ENCODE measurements at places on chromosomes 2 and 18.

GRCh38 chr2:144519934-144520731 lies at the start of gene ZEB2:
Gene ZEB2, minus strand, starts transcription at chr2:144520119. Its CDS starts 2,769 bp downstream, at chr2:144517350.
- DNase-seq: peak; percentile 17

DNA sequence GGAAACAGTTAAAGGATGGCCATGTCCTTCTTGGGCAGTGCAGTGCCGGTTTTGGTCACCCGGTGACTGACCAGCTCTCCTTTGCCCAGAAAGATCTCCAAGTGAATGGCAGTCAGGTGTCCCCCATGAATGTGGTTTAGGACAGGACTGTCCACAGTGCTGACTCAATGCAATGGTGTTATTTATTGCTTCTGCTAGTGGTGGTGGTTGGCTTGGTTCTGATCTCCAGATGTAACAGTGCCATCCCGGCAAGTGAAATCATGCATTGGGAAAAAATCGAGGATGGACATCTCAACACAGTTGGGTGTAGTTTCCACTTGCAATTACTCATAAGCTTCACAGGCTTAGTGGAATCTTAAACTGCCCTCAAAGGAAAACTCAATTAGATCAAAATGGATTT lies 81.9 kb downstream of the TGOLN2 start:
- DNase-seq: no peak

- DNase-seq: no peak
These were observed 26.5 kb downstream of the SLC1A4 start for GRCh38 chr2:65015731-65016130.

GRCh38 chr2:172896661-172897081 lies 161.0 kb downstream of the RAPGEF4 start:
- no peak for DNase-seq

DNA sequence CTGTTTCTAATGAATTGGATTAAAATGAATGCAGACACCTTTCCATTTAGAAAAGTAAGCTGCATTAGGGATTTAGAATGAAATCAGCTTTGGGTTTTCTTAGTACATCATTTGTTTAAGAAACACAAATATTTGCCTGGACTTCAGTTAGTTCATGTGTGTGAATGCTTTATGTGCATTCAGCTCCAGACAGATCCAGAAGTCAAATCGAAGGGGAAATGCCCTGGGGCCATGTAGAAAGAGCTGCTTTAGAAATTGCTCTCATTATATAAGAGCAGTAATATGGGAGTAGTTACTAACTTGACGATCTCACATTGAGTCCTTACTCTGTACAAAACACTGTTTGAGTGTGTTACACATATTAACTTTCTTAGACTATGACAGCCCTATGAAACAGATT lies 88.0 kb upstream of the TTC39C start:
- DNase-seq: peak; percentile 97

DNA sequence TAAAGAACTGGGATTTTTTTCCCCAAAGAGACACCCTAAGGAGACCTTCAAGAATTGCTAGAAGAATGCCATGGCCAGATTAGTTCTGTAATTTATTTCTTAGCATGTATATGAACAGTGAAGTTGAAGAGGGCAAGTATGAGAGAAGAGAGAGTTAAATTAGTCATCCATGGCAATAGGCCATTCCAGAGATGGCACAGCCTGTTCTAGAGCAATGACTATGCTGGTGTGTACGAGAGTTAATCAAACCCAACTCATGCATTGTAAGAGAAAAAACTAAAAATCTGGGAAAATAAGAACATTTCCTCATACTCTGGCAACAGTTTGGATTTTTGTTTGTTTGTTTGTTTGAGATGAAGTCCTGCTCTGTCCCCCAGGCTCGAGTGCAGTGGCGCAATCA lies 112.1 kb upstream of the PIK3C3 start:
- no peak for DNase-seq

DNA sequence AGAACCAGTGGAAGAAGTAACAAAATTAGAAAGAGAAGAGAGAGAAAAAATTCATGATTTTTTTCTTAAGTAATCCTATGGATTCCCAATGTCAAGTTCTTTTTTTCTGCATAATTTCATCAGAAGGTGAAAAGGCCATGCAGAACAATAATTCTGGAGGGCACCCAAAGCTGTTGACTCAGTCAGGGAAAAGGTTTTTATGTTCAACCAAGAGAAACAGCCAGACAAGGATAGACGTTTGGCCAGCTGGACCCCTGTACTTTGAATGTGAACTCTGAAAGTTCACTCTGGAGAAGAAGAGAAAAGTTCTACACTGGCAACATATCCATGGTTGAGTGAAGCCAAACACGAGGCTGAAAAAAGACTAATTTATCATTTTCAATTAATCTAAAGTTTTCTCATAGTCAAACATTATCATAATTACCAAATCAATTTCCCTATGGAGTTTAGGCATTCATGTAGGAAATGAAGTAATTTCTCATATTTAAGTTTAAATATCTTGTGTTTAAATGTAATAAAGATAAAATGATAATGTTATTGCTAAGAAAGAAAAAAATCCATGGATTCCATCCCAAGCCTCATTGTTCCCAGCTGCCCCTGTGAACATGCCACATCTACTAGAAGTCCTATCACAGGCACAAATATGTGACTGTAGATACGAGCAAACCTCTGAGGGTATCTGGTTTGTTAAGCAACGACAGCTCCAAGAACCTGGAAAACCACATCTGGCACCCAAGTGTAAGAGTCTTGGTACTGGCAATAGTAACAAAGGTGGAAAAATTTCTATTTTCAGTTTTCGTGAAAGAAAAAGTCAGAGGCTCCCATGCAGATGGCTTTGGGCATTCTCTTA lies 742.7 kb upstream of the ACVR2A start:
- DNase-seq: no peak

DNA sequence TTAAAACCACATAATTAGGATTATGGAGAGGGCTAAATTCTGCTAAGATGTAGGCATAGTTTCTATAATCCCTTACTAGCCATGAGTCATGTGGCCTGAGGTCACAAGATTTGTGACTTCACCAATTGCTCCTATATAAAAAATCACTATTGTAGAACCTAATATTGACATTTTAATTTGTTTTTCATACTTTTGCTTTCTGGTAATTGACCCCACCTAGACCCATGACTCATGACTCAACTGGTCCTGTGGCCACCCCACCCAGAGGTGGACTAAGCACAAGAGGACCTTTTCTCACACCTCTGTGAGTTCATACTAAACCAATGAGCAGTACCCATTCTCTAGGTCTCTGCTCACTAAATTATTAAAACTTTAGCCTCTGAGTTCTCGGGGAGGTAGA lies 1567.5 kb upstream of the LRRTM1 start:
- no peak for DNase-seq

GRCh38 chr18:78892177-78892576 lies 87.4 kb upstream of the SALL3 start:
- DNase-seq: peak; percentile 63

DNA sequence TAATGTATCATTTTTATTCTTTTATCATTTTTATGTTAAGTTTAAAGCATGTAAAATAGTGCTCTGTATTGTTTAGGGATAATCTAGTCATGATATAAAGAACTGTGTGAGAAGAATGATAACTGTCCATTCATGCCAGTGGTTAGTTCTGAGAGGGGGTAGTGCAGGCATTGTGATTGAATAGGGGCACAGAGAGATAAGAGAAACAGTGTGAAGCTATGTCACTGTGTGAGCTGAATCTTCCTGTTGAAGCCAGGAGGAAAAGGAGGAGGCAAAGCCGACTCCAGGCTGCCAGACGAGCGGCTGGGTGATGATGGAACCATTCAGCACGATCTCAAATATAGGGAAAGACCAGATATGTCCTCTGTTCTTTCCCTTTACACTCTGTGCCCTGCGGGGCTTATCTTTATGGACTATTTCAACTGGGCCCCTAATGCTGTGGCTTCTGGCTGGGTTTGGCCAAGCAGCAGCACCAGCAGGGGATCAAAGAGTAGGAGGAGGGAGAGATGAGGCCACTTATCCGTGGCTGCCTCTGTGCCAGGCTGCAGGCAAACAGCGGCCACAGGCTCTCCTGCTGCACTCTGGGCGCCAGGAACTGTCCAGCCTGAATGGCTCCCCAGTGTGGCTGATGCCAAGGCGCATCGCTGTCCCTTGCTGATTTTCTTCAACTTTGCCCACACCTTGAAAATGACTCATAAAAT lies 128.0 kb downstream of the SPP2 start:
- peak; percentile 56 for DNase-seq

GRCh38 chr18:38413193-38413592 lies 847.6 kb upstream of the CELF4 start:
- DNase-seq: no peak

DNA sequence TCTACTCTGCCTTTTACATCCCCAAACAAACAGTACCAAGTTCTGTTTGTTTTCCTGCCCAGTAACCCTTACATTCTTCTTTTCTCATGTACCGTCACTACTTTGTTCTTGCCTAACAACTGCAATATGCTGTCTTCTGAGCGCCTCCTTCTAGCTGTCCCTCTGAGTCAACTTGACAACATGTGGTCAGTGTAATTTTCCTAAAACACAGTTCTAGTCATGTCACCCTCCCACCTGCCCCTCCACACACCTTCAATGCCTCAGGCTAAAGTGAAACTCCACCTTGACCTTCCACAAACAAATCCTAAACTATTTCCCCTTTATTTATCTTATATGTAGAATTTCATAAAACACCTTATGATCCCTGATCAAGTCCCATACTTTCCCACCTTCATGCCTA lies 124.6 kb upstream of the CD302 start:
- no peak for DNase-seq

DNA sequence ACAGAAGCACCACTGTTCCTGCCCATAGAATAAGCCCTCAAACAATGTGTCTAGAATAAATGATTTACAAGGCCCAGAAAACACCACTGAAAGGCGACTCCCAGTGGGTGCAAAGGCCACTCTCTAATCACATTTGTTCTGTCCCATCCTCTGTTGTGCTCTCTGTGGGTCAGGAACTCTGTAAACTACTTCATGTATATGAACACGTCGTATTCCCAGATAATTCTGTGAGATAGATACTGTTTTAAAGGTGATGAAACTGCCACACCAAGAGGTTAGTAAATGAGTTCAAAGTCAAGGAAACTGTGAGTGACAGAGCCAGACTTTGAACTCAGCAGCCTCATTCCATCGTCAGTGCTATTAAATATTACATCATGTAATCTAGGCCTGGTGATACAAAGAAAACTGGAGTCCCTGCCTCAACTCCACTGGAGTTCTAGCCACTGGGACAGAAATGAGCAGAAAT lies 269.7 kb upstream of the DCC start:
- no peak for DNase-seq

DNA sequence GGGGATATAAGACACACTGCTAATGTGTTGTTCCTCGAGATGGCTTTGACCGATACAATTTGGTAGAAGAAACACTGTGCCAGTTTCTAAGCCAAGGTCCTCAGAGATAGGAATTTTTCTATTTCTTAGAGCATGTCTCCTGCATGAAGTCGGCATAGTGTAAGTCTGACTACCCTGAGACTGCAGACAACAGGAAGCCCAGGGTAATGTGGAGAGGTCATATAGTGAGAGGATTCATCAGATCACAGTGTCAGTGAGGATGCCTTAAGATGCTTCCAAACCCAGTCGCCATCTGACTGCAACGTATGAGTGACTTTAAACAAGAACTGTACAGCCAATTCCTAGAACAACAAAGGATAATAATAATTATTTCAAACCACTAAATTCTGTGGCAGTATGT lies 818.3 kb upstream of the GYPC start:
- DNase-seq: no peak

- no peak for DNase-seq
These were observed 20.0 kb downstream of the DUSP11 start for GRCh38 chr2:73759904-73760303.

GRCh38 chr2:159715451-159715850 lies 3.1 kb downstream of the MARCHF7 start:
- DNase-seq: no peak

DNA sequence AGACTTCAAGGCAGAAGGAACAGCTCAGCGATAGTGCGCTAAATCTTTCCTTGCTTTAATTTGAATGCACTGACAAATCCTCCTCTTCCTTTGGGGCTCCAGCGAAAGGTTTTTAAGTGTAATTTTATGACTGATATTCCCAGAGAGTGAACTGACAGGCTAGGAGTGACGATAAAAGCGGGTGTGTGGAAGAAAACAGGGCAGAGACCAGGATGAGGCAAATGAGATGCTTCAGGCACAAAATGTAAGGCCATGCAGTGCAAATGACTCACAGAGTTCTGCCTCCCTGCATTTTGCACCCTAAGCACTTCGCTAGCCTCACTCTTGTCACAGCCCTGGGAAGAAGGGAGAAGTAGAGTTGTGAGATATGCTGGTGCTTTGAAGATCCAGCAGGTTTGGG lies 14.7 kb downstream of the KLHL23 start:
- no peak for DNase-seq

- DNase-seq: no peak
These were observed 31.4 kb upstream of the B3GNT7 start for GRCh38 chr2:231364061-231364460.

DNA sequence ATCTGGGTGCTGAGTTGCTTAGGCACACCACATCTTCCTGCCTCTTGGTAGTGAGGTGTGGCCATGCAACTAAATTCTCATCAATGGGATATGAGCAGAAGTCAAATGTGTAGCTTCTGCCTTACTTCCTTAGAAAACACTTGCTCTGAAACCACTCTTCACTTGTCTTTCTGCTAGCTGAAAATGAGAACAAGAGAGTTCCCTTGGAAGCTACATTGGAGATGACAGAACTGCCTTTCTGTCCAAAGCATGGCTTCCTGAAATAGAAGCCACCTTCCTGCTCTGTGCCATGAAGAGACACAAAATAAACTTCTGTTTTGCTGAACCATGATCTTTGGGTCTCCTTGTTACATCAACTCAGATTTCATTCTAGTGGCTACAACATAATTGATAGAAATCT lies 659.9 kb downstream of the IRS1 start:
- no peak for DNase-seq

DNA sequence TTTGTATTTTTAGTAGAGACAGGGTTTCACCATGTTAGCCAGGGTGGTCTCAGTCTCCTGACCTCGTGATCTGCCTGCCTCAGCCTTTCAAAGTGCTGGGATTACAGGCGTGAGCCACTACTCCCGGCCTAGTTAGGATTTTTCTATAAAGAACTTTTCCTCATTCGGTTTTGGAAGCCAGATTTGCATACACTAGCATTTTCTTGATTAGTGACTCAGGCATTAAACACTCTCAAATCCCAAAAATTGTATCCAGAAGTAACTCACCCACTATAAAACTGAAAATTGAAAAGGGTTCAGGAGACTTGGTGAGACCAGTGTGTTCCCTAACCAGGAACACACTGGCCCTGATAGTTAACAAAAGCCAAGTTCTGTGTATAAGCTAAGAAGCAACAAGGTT lies 25.2 kb downstream of the EIF2AK3 start:
- no peak for DNase-seq

- DNase-seq: no peak
These were observed 308.5 kb downstream of the GBX2 start for GRCh38 chr2:235859651-235860050.

- DNase-seq: no peak
These were observed 13.5 kb upstream of the SALL3 start for GRCh38 chr18:78965917-78966792.

DNA sequence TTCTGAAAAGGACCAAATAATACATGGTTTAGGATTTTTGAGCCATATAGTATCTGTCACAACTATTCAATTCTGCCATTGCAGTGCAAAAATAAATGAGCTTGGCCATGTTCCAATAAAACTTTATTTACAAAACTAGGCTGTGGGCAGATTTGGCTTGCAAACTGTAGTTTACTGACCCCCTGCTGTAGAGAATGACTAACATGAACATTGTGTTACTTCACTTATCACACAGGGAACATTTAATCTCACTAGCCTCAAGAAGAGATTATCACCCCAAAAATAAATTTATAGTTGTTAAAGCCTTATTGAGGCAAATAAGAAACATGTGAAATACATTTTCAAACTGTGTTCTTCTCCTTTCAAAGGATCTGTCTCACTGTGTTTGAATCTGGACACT lies 766.2 kb downstream of the MBD2 start:
- DNase-seq: peak; percentile 5

All from NCI-H146 (cell line).